Right atrium auricular region (tissue), 2 donors: ENCODE measurements at places on chromosomes 13 and 19.

DNA sequence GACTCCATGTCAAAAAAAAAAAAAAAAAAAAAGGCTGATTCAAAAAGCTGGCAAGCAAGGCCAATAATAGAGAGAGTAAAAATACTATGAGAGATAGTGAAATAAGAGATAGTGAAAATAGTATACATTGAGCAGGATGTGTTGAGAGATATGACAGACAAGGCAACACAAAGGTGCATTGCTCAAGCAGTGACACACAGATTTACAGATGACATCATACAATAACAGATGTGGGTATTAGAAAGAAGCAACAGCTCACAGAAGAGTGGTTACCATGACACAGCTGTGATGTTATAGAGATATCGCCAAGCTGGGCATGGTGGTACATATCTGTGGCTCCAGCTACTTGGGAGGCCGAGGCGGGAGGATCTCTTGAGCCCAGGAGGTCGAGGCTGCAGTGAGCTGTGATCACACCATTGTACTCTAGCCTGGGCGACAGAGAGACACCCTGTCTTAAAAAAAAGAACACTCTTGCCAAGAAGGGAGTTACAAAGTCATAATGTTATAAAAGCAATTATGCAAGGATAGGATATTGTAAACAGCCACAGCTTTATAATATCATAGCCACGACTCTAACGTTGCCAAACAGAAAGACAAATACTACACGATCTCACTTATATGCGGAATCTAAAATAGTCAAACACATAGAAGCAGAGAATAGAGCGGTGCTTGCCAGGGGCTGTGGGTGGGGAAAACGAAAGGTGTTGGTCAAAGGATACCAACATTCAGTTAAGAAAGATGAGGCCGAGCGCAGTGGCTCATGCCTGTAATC lies 10.3 kb downstream of the TNFSF9 start:
- H3K27ac ChIP-seq, result no peak overlapping the region
- no peaks in the 10 kb centered on the region for H3K36me3 ChIP-seq

DNA sequence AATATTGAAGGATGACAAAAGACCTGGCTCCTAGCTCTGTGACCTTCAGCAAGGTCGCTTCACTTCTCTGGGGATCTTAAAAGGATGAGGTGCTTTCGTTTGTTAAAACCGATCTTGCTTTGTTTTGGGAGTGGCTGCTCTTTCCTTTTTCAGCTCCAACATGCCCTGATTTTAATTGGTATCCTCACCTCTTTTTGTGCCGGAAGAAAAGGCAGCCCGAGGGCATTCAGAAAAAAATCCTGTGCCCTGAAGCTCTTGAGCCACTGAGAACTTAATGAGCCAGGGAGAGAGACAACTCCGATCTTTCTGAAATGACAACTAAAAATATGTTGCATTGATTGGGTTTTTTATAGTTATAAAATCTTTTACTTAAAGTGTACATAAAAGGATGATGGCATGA lies 19.4 kb downstream of the CLDN10 start:
- no peaks in the 10 kb centered on the region for H3K36me3 ChIP-seq
- H3K27ac ChIP-seq, result no peak overlapping the region
- no peak for DNase-seq
- no peaks in the 10 kb centered on the region for H3K27me3 ChIP-seq

DNA sequence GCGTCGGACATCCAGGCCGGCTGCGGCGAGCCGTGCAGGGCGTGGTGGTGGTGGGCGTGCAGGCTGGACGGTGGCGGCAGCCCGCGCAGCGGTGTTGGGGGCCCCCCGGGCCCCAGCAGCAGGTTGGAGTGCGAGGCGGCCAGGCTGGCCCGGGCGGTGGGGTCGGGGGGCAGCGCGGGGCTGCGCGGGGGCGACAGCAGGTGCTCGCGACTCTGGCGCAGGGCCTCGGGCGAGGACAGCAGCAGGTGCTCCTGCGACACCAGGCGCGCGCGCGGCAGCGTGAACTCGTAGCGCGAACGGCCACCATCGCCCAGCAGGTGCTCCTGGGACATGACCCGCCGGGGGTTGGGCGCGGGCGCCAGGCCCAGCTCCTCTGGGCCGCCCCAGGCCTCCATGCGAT lies 9.8 kb downstream of the SHISA7 start:
- H3K36me3 ChIP-seq, result no peaks in the 10 kb centered on the region
- DNase-seq, result no peak
- no peaks in the 10 kb centered on the region for H3K4me1 ChIP-seq
- no peak overlapping the region for H3K27ac ChIP-seq

GRCh38 chr13:20503088-20504083 lies 22.3 kb downstream of the CRYL1 start:
- no peaks in the 10 kb centered on the region for H3K27me3 ChIP-seq
- H3K27ac ChIP-seq, result no peak overlapping the region
- no peak for DNase-seq

DNA sequence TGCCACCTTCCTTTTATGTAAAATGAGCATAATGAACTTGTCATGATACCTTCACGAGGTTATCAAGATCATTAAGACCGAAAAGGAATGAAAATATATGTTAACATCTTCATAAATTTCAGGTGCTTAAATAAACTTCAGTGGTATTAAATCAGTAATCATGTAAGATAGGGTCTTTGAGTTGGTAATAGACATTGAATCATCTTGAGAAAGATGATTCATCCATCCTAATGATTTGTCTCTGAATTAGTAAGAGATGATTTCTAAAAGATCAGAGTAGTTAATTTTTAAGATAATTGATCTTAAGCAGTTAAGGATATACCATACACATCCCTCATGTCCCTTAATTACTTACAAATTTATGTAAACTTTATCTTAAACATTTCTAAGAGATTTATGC lies 52.0 kb downstream of the COG3 start:
- H3K4me1 ChIP-seq, result no peaks in the 10 kb centered on the region
- H3K36me3 ChIP-seq, result peaks cover 71% of the 10 kb centered on the region
- no peak overlapping the region for H3K4me3 ChIP-seq
- no peaks in the 10 kb centered on the region for H3K27me3 ChIP-seq
- H3K27ac ChIP-seq, result no peak overlapping the region
